ENCODE measurements at places on chromosomes 13 and 19. TPM values are rescaled to one million over a fixed set of nuclear protein-coding genes. Genes with fewer than 3 reads are reported as not detected.
A peak's percentile ranks its signal among the peaks of the same experiment; 100 is the strongest.

DNA sequence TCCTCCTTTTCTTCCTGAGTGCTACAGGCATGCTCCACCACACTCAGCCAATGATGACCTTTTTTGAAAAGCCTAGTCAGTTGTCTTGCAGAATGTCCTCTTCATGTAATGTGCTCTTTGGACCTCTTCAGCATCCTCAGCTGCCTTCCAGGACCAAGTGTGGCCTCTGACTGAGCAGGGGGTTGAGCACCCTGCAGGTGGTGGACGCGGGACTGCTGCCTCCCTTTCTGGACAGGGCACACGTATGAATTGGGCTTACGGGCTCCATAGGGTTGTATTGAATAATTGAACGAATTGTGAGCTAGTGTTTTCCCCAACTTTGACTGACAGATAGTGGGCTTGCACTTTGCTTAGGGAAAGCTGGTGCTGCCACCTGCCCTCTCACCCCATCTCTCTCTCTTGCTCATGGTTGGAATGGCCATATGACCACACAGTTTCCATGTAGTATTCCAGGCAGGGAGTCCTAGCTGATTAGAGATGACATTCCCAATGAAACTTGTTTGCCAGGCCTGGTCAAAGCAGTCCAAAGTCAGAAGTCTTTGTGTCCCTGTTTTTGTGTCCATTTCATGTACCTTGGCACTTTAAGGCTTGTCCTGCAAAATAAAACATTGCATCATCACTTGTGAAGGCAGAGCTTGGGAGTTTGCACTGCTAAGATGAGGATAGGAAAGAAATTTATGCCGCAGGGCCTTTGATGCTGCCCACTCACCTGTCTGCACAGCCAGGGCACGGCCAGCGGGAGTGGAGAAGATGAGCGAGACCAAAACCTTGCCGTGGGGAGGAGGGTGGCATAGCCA lies 76.3 kb upstream of the NPAS1 start:
- no peak for DNase-seq
- no peaks in the 10 kb centered on the region for H3K36me3 ChIP-seq
- no peaks in the 10 kb centered on the region for H3K27me3 ChIP-seq
- H3K4me3 ChIP-seq: no peak overlapping the region
- H3K4me1 ChIP-seq: peaks cover 17% of the 10 kb centered on the region

APOC1 gene
- total RNA-seq: 2.2 TPM

- peak; percentile 52 for DNase-seq
- no peaks in the 10 kb centered on the region for H3K4me1 ChIP-seq
- H3K36me3 ChIP-seq: no peaks in the 10 kb centered on the region
These were observed 99.4 kb downstream of the WASF3 start for GRCh38 chr13:26656919-26657318.

DNA sequence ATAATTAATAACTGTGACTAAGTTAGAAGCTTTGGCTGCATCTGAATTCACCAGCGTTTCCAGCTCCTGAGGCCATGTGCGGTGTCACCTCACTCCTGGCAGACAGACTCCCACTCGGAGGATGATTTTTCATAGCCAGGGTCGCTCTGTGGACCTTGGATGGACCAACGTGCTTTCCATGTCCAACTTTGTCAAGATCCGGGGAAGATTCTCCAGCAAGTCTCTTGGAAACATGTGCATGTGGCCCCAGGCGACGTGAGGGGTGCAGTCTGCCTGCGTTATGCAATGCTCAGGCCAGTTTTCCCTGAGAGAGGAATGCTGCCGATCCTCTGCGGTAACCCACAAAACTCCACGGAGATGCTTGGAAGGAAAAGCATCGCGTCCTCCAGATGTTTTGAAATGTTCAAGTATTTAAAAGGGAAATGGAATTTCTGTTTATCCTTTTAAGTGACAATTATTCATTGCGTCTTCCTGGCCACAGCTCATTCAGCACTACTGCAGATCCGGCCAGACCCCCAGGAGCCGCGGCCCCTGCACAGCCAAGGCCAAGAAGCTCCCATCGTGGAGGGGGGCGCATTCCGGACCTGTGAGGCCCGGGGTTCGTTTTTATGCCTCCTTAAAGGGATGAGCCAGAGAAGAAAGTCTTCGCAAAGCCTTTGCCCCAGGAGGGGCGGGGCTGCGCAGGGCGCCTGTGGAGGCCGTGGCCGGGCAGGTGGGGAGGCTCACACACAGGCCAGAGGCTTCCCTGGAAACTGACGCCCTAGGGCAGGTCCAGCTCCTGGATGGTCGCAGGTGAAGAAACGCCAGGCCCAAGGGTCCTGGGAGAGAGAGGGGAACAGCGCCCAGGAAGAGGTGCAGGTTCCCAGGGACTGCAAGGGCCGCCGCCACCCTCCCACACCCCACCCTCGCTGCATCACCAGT lies 46.0 kb downstream of the C13orf46 start:
- DNase-seq: peak; percentile 87
- no peaks in the 10 kb centered on the region for H3K36me3 ChIP-seq
- peaks cover 7% of the 10 kb centered on the region for H3K4me1 ChIP-seq

DNA sequence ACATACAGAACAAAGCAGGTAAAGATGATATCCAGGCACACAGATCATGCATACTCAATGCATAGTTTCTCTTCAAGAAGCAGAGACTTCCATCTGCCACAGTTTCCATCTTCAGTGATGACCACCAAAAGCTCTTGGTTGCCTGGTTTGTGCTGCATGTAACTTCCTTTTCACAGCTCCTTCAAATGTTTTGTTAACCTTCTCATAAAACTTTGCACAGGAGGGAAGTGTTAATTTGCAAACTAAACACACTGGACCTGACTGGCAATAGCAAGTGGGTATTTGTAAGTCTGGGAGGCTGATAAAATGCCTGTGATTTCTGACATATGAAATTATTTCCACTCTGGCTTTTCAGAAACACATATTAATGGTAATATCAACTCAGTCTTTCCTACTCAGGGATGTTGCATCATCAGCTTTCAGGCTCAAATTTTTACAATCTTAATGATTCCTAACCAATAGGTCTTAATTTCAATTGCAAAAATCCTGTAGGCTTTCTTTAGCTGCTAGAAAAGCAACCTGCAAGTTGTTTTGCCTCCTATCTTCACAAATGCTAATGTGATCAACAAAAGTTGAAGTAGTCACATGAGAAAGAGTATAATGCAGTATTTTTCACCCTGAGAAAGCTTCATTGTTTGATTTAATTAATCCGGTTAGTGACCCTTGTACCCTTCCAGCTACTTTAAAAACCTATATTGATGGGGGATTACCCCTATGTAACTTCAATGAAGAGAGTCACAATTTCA lies 575.6 kb downstream of the DIAPH3 start:
- no peaks in the 10 kb centered on the region for H3K4me1 ChIP-seq
- H3K27ac ChIP-seq: no peak overlapping the region
- H3K27me3 ChIP-seq: peaks cover 2% of the 10 kb centered on the region
- no peak overlapping the region for H3K4me3 ChIP-seq
- no peaks in the 10 kb centered on the region for H3K36me3 ChIP-seq

FFAR2 gene
- not detected for total RNA-seq

- no peaks in the 10 kb centered on the region for H3K36me3 ChIP-seq
- no peak for DNase-seq
- peaks cover 10% of the 10 kb centered on the region for H3K4me1 ChIP-seq
- peaks cover 2% of the 10 kb centered on the region for H3K27me3 ChIP-seq
- no peak overlapping the region for H3K27ac ChIP-seq
These were observed 545 bp downstream of the LIPE start for GRCh38 chr19:42426643-42427042.

GRCh38 chr13:113044391-113045114 lies 61.0 kb upstream of the F7 start:
- no peak overlapping the region for H3K4me3 ChIP-seq
- peaks cover 4% of the 10 kb centered on the region for H3K27me3 ChIP-seq
- H3K36me3 ChIP-seq: no peaks in the 10 kb centered on the region

DNA sequence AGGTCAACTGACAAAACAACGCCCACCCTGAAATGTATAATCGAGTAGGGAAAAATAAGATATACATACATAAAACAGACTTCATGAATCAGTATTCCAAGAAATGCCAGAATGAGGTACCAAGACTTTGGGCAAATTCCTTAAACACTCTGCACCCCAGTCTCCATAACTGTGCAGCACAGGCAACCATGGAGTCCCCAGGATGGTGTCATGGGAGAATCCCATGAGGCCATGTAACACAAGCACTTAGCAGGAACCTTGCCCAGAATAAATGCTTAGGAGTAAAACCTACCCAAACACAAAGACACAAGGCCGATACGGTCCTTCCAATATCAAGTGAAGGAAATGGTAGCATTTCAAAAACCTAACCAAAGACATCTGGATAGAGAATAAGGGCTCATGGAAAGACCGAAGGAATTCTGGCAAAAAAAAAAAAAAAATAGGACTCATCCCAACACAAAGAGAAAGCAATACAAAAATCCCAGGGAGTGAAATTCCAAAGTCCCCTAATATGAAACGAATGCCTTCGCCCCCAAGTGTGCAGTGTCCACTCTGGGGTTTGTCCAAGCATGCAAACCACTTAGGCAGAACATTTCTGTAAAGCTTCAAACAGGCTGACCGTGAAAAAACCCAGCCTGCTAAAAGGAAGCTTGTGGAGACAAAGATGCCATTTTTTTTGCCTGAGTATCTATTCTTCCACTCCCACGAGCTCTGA lies 11.1 kb downstream of the ZC3H4 start:
- H3K27ac ChIP-seq: no peak overlapping the region
- no peak overlapping the region for H3K4me3 ChIP-seq
- H3K27me3 ChIP-seq: no peaks in the 10 kb centered on the region
- H3K4me1 ChIP-seq: peaks cover 28% of the 10 kb centered on the region

ACP7 gene
- not detected for total RNA-seq

DNA sequence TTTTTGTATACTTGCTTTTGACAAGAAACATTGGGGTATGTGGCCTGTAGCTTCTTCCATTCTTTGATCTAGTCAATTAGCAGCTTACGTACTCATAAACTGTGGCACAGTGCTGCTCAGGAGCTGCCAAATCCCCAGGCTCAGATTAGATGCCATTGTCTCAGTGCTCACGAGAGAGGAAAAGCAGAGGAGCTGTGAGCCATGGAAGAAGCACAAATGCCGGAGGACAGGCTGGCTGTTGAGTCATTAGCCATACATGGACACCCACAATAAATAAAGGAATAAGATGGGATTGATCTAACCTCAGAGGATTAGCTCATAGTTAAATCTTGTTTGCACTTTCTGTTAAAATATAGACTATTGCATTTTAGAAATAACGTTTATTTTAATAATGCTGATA lies 121.7 kb downstream of the POSTN start:
- no peak overlapping the region for H3K4me3 ChIP-seq
- H3K4me1 ChIP-seq: peaks cover 12% of the 10 kb centered on the region
- peak overlapping the region; percentile 46 for H3K27ac ChIP-seq
- no peaks in the 10 kb centered on the region for H3K36me3 ChIP-seq
- DNase-seq: peak; percentile 73
- H3K27me3 ChIP-seq: no peaks in the 10 kb centered on the region

DNA sequence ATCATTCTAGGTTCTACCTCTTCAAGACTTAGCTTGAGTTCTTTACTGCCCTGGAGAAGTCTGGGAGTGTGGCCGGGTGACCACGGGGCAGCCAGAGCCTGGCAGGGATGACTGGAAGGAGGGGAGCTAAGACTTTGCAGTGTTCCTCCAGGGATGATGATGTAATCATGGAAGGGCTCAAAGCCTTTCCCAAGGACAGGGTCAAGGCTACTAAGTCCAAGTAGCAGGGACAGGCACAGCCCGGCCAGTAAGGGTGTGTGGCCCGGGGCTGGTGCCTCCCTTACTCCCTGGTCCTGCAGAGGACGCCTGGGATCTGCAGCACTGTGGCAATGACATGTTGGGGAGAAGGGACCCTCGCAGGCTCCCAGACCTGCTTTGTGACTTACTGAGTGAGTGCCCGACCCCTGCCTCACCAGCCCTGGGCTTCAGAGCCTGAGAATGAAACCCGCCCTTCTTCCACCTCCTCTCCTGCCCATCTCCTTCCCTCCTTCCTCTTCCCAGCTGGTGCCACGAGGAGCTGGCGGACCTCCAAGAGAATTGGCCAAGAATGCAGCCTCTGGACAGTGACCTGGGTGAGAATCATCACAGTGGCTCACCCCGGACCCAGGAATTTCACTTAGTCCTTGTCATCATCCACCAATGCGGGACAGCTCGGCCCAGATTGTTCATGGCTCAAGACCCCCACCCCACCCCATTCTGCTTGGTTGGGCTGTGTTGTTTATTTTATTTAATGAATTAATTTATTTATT lies 15.6 kb upstream of the FBXO17 start:
- no peaks in the 10 kb centered on the region for H3K27me3 ChIP-seq
- no peak overlapping the region for H3K4me3 ChIP-seq
- no peak overlapping the region for H3K27ac ChIP-seq
- no peak for DNase-seq
- H3K4me1 ChIP-seq: peaks cover 9% of the 10 kb centered on the region

DNA sequence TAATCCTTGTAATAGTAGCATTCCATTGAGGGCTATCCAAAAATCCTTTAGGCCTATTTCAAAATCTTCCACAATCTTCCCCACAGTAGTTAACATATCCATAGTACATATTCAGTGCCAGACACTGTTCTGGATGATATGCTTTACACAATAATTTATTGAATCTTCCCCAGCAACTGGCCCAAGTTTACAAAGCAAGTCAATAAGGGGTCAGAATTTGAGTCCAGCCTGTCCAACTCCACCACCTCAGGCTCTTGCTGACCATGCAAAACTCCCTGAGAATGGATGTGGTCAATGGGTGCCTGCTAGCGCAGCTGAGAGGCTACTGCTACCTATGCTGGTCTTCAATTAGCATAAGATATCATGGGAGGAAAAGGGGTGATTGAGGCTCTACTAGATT lies 529.6 kb downstream of the FGF9 start:
- no peak overlapping the region for H3K4me3 ChIP-seq
- no peaks in the 10 kb centered on the region for H3K4me1 ChIP-seq
- no peaks in the 10 kb centered on the region for H3K36me3 ChIP-seq
- no peak for DNase-seq

C19orf73 gene
- total RNA-seq: 1.4 TPM

GRCh38 chr13:97884707-97885468 lies 68.6 kb upstream of the IPO5 start:
- H3K36me3 ChIP-seq: no peaks in the 10 kb centered on the region
- peaks cover 13% of the 10 kb centered on the region for H3K4me1 ChIP-seq
- no peak overlapping the region for H3K27ac ChIP-seq
- no peak overlapping the region for H3K4me3 ChIP-seq
- H3K27me3 ChIP-seq: no peaks in the 10 kb centered on the region

ADGRE3 gene
- not detected for total RNA-seq

GRK1 gene
- total RNA-seq: not detected

ZNF506 gene
- total RNA-seq: 12.3 TPM

GRCh38 chr13:112781881-112782361 lies 92.1 kb downstream of the ATP11A start:
- peaks cover 8% of the 10 kb centered on the region for H3K4me1 ChIP-seq
- no peaks in the 10 kb centered on the region for H3K36me3 ChIP-seq
- H3K4me3 ChIP-seq: no peak overlapping the region
- H3K27ac ChIP-seq: no peak overlapping the region
- no peaks in the 10 kb centered on the region for H3K27me3 ChIP-seq
- DNase-seq: peak; percentile 56

DNA sequence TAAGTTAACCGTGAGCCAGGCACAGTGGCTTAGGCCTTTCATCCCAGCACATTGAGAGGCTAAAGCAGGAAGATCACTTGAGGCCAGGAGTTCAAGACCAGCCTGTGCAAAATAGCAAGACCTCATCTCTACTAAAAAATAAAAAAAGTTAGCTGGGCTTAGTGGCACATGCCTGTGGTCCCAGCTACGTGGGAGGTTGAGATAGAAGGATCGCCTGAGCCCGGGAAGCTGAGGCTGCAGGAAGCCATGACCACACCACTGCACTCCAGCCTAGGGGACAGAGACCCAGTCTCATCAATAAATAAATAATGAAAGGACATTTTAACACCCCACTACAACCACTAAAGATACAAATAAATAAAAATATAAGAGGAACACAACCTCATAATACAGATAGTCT lies 21.6 kb downstream of the LSM14A start:
- peaks cover 5% of the 10 kb centered on the region for H3K4me1 ChIP-seq
- no peak overlapping the region for H3K27ac ChIP-seq
- no peak overlapping the region for H3K4me3 ChIP-seq
- DNase-seq: no peak

All from astrocyte (in vitro differentiated cells and primary cell).